T-cell (primary cell): ENCODE measurements at places on chromosomes 2 and 18.

DNA sequence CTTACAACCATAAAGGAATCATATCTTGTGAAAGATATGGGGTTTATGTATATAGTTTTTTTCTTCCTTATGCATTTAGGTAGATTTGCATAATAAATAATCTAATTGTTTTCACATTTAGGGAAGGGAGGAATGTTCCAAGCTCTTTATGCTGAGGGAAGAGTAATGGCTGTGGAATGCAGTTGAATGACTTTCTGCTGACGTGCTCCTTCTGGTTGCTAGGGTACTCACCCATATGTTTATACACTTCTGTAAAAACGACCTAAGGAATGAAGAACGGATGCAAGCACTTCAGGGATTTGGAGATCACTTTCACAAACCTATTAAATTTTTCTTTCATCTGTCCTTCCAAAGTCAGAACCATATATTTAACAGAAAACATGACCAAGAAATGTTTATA, 29.2 kb upstream of the PPP4R1 start:
- DNase-seq = no peak

DNA sequence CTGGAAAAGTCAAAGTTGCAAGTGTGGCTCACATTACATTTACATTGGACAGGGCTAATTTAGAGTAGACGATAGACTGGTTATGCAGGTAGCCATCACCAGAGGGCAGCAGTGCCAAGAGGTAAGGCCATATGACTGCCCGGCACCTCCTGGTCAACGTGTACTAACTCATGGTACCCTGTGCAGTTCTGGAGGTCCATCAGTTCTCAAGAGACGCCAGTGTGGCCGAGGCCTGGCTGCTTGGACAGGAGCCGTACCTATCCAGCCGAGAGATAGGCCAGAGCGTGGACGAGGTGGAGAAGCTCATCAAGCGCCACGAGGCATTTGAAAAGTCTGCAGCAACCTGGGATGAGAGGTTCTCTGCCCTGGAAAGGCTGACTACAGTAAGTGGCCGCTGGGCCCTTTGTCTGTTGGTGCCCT, 65.8 kb upstream of the EML6 start:
- no peak for DNase-seq

DNA sequence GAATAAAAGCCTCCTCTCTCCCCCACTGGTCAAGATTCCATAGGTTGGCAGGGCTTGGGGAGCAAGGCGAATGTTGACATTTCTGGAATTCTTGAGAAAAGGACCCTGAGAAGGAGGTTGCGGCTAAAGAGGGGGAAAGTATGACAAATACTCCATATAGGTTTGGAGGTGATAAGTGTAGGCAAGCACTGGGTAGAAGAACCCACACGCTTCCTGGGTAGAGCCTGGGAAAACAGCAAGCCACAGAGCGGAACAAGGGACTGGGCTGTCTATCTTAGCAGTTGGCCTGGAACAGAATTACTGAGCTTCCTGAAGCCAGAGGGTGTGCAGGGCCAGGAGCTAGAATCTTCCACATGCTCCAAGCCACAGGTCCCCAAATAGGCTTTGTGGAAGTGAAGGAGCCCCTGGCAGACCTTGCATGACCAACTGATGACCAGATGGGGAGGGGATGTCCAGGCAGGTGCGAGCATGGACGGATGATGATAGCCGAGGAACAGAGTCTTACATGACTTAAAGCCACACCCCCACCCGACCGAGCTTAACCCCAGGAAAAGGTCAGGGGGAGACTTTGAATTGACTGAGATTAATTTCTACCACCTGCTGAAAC, 9.9 kb downstream of the PRKAG3 start:
- DNase-seq = no peak

DNA sequence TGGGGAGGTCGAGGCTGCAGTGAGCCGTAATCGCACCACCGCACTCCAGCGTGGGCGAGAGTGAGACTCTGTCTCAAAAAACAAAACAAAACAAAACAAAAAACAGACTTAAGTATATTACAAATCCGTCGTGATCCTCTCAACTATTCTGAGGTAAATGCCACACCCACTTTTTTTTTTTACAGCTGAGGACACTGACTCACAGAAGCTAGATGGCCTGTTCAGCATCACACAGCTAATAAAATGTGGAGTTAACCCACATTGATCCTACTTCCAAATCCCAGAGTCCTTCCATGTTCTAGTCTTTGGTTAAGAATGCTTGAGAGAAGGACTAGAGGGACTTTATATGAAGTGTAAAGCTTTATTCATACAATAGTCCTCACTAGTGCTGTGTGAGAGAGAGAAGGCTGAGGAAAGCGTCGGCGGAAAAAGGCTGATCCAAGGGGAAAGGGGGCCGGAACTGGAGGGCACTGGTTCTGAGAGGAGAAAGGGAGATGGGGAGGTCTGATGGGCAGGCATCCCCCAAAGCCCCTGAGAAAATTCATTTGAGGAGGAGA, 627 bp downstream of the RNF25 start:
- no peak for DNase-seq
